K562 (cell line): ENCODE measurements at places on chromosomes 4 and X. TPM values are rescaled to one million over a fixed set of nuclear protein-coding genes. Genes with fewer than 3 reads are reported as not detected.
A peak's percentile ranks its signal among the peaks of the same experiment; 100 is the strongest.

DNA sequence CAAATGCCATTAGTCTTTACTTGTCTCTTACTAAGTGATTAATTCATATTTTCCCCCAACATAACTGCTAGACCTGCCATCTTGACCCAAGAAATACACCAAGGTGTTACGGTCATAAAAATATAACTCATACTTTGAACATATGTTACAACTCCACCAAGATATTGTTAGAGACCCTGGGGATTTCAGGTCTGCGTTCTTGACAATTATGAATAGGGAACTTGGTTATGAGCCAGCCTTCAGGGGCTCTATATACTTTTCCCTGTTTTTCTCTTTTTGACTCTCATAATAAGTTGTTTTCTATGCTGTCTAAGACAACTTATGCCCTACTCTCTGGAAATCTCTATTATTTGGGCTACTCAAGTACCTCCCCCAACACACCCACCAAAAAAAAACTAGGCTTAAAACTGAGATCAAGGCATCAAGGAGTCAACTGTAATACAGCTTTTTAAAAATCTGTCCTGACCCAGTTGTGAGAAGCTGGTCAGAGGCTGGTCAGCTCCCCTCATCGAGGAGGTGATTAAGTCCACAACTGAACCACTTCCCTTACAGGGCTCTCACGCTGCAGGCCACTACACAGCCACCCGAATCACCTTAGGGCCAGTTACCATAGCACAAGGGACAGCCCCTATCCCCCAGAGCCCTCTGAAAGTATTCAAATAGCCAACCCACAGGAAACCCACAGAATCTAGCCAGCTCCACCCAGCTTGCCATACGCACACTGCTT lies 10.5 kb upstream of the TLR3 start:
- H3K4me1 ChIP-seq: no peaks in the 10 kb centered on the region
- H3K4me3 ChIP-seq: no peak overlapping the region
- no peak for DNase-seq
- H3K27ac ChIP-seq: no peak overlapping the region
- H3K36me3 ChIP-seq: no peaks in the 10 kb centered on the region
- peaks cover 12% of the 10 kb centered on the region; the same call in 1 of the 2 replicates for H3K27me3 ChIP-seq

DNA sequence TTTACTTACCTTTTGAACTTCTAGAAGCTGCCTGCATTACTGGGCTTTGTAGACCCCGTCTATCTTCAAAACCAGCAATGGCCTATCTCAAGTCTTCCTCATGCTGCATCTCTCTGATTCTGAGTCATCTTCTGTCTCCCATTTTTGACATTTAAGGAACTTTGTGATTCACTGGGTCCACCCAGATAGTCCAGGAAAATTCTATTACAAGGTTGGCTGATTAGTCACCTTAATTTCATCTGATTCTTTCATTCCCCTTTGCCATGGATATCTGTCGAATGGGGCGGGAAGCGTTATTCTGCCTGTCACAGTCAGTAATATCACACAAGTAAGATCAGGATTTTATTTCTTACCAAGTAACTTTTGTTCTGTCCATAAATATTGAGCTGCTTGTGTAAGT lies 618.0 kb downstream of the CCSER1 start:
- no peak overlapping the region for H3K27ac ChIP-seq
- H3K36me3 ChIP-seq: no peaks in the 10 kb centered on the region
- no peaks in the 10 kb centered on the region for H3K27me3 ChIP-seq
- DNase-seq: no peak

DNA sequence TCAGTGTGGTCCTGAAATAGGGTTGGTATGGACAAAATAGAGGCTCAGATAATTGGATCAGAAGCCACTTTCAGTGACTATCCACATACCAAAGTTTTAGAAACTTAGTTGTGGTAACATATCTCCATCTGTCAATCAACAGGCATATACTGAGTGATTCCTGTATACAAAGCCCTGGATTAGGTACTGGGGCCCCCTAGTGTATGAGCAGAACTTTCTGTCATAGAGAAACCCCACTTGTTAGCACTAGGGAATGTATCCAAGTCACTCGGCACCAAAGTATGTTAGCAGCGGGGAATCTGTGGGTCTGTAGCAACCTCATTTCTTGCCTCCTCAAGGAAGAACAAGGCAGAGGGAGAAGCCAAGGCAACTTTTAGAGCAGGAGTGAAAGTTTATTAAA lies 50.7 kb downstream of the MAP7D3 start:
- H3K4me1 ChIP-seq: no peaks in the 10 kb centered on the region

APBB2 gene
- total RNA-seq: 2.1 TPM in 2 replicates

SMIM14 gene
- 1.8 and 2.0 TPM in 2 replicates for total RNA-seq

PLAC1 gene
- 1.00 and 1.3 TPM in 2 replicates for total RNA-seq

DNA sequence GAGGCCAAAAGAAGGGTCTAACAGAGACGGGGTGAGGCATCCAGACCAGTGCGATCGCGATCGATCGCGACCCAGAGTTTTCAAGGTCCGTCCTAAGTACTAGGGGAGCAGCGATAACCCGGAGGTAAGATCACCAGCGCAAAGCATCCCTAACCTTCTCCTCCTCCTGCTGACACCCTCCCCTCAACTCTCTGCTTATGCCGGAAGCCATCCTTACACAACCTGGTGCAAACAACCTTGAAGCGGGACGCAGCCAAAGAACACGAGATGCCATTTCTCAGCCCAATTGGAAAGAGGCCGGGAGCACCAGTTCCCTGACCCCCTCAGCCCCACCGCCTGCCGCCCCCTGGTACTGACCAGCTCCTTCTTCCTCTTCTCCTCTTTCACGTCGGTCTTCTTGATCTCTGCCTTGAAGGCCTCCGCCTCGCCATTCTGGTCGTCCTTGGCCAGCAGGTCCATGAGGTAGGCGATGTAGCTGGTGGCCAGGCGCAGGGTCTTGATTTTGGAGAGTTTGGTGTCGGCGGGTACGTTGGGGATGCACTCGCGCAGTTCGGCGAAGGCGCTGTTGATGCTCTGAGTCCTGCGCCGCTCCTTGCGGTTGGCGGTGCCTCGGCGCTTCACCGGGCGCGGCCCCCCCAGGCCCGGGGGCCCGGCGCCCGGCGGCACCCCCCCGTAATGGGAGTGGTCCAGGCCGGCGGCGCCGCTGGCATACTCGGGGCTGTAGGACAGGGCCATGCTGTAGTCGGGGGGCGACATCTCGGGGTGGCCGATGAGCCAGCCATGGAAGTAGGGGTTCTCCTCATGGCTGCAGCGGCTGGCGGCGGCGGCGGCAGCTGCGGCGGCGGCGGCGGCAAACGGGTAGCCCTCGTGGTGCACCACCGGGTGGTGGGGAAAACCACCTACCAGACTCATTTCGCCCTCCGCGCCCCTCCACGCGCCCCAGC lies 1.4 kb downstream of the HAND2 start:
- DNase-seq: peak; percentile 45
- peak overlapping the region; percentile 60 for H3K27ac ChIP-seq
- peak overlapping the region; percentile 51 for H3K4me3 ChIP-seq
- no peaks in the 10 kb centered on the region for H3K27me3 ChIP-seq
- no peaks in the 10 kb centered on the region; the same call in 1 of the 3 replicates for H3K4me1 ChIP-seq
- H3K36me3 ChIP-seq: no peaks in the 10 kb centered on the region

SPARCL1 gene
- total RNA-seq: 0.60 and 0.71 TPM in 2 replicates

PNMA6A gene
- 6.3 and 6.9 TPM in 2 replicates for total RNA-seq

GRCh38 chr4:38967260-38968095 lies 64.7 kb downstream of the TMEM156 start:
- no peak for DNase-seq
- H3K27ac ChIP-seq: peak overlapping the region; percentile 37; the same call in 2 of the 3 replicates
- H3K4me1 ChIP-seq: no peaks in the 10 kb centered on the region
- no peaks in the 10 kb centered on the region for H3K27me3 ChIP-seq
- no peak overlapping the region for H3K4me3 ChIP-seq

DNA sequence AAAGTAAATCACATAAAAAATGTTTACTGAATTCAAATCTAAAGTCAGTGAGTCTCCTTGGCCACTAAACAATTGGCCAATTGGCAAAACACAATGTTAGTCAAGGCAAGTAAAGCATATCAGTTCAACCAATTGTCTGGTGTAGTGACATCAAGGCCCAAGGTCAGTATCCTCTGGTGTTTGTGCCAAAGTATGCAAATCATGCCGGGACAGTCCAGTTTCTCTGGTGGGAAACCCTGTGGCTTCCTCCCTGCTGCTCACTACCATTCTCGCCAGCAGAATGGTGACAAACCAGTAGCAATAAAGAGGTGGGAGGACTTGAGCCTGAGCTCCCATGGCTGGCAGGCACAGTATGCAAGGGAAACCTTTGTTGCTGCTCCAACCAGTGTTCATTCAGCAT lies 314.9 kb upstream of the FGF13 start:
- H3K36me3 ChIP-seq: no peaks in the 10 kb centered on the region
- no peak overlapping the region for H3K27ac ChIP-seq
- no peaks in the 10 kb centered on the region for H3K4me1 ChIP-seq
- H3K27me3 ChIP-seq: no peaks in the 10 kb centered on the region

- no peaks in the 10 kb centered on the region for H3K36me3 ChIP-seq
- H3K27ac ChIP-seq: no peak overlapping the region
- no peaks in the 10 kb centered on the region for H3K4me1 ChIP-seq
- H3K4me3 ChIP-seq: no peak overlapping the region
- DNase-seq: no peak
Observed at GRCh38 chrX:133190877-133191738, 27.0 kb downstream of the TFDP3 start.

DNA sequence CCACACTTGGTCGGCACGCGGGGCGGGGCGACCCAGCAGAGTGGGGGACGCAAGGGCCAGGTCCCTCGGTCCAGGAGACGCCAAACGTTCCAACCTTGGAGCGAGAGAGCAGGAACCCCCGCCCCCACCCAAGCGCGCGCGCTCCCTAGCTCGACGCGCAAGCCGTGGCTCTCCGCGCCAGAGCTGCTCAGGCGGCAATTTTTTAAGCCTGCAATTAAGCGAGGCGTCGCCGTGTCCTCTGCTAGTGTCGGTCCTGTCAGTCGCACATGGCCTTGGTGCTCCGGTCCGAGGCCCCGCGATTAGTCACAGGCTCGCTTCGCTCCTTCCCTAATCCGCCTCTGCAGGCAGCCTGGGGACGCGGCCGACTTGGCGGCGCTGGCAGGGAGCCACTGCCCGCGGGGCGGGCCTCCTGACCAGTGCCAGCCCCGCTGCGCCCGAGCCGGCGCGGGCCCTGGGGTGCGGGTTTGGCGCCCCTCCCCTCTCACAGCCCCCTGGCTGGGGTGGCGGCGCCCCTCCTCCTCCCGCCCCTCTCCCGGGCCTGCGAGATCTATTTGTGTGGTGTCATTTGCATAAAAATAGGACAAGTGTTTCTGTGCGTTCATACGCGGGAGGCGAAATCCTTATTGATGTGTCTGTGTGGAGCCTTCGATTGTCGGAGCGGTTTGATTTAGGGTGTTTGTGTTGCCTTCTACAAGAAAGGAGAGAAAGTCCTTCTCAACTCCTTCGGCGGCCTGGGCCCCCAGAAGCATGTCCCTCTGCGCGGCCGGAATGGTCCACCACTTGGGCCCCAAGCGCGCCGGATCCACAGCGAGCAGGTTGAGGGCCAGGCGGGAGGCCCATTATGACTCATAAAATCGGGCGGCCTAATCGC lies 9.8 kb upstream of the BCOR start:
- H3K36me3 ChIP-seq: no peaks in the 10 kb centered on the region
- H3K4me1 ChIP-seq: peaks cover 53% of the 10 kb centered on the region
- no peak for DNase-seq
- H3K27me3 ChIP-seq: no peaks in the 10 kb centered on the region
- peak overlapping the region; percentile 95 for H3K27ac ChIP-seq

DNA sequence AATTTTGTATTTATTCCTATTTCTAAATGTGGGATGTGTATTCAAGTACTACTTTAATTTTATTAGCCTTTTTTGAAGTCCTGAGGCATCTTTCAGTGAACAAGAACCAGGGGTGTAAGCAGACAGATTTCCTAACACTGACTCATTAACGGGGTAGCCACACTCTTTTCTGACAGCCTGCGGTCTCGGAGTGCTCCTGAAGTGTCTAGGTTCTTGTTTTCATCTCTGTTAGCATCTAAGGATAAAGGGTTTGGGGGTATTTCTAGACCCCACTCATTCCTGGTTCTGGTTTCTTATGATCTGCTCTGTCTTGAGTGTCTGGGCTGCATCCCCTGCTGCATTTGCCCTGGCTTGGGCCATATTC lies 71.9 kb downstream of the GC start:
- no peaks in the 10 kb centered on the region for H3K36me3 ChIP-seq
- H3K27me3 ChIP-seq: no peaks in the 10 kb centered on the region
- no peak overlapping the region for H3K4me3 ChIP-seq
- no peak overlapping the region for H3K27ac ChIP-seq
- DNase-seq: no peak

DNA sequence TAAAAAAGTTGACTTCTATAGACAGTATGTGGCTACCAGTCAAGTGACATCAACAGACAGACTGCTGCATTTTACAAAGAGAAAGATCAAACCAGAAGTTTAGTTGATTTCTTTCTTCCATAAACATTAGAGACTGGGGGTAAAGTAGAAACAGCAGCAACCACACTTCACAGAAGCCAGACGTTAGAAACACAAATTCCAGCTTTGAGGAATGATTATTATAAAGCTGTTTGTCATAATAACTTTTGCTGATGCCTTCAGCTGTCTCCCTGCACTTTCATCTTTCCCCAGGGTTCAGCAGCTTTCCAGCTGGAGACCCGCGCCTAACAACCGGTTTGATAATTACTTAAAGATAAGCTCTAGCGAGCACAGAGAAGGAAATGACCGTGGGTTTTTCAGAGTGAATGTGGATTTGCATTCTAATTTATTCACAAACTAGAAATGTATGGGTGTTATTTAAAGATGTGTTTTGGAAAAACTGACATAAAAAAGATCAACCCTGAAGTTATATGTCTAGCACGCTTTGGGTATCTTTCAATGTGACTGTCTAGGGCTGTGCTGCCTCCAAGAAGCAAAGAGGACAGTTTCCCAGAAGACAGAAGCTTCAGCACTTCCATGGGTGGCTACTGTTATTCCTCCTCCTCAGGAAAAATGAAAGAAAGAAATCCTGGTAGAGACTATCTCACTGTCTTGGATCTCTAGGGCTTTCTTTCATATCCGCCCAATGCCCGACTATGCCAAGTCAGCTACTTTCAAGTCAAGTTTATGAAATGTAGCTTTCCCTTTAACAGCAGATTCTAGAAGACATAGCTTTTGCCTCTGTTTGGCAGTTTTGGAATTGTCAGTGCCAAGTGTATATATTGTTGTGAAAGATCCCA lies 15.0 kb upstream of the ENAM start:
- H3K4me1 ChIP-seq: no peaks in the 10 kb centered on the region
- H3K27ac ChIP-seq: no peak overlapping the region
- DNase-seq: no peak
- no peaks in the 10 kb centered on the region; the same call in 2 of the 3 replicates for H3K27me3 ChIP-seq

IGSF1 gene
- 1.0 and 1.1 TPM in 2 replicates for total RNA-seq

DNA sequence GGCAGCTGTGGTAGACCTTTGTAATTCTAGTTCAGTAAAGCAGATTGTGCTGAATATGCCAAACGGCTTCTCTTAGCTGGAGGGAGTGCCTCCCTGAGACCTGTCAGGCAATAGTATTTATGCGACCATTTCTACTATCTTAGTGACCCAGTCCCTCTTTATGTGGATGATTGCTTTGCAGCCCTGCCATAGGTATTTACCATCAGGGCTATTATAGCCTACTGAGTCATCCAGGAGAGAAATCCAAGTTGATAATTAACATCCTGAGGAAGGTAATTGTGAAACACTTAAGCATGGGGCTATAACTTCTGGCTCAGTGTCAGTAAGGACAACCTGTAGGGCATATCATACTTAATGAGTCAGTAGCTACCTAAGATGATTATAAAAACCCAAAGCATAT lies 103.9 kb upstream of the MAOA start:
- no peak for DNase-seq
- H3K27ac ChIP-seq: no peak overlapping the region
- no peaks in the 10 kb centered on the region for H3K27me3 ChIP-seq
- H3K4me1 ChIP-seq: no peaks in the 10 kb centered on the region
